Stimulated activated CD4-positive, alpha-beta T cell treated with anti-CD3 and anti-CD28 coated beads, Interleukin-4, amount 100 ng/mL, for 4 hours (primary cell): ENCODE measurements at places on chromosomes 7 and 10.

DNA sequence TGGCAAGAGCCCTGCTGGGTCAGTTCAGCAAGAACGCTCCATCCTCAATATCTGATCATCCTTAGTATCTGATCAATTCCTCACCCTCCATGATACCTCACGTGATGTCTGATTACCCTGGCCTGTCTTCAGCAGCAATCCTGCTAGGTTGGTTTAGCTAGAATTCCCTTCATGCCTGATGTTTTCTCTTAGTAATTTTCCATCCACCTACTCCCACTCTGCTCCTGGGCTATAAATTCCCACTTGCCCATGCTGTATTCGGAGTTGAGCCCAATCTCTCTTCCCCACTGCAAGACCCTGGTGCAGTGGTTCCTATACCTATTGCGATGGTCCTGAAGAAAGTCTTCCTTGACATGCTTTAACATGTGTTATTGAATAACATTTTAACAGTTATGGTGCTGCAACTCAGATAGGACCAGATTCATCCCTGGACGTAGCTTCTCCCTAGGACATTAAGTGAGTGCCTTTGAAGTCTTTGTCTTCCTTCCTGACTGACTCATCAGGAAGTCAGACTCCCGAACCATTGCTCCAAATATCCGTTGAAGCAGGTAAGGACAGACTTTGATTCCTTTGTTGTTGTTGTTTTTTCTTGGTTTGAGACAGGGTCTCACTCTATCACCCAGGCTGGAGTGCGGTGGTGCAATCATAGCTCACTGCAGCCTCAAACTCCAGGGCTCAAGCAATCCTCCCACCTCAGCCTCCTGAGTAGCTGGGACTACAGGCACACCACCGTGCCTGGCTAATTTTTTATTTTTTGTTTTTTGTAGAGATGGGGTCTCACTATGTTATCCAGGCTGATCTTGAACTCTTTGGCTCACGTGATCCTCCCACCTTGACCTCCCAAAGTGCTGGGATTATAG lies 29.4 kb upstream of the CLDN3 start:
- no peak for DNase-seq

DNA sequence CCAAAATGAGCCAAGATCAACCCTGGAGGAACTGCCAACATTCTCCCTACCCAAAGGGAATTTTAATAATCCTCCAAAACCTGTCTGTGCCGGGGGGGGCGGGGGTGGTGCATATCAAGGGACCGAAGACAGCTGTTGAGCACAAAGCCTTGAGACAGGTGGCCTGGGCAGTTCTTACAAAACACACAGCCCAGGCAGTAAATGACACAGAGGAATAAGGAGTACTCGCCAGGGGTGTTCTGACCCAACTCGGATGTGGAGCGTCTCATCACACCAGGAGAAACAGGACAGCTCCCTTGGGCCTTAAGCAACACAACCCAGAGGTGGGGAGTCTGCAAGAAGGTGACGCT lies 35.6 kb downstream of the PLAC9 start:
- no peak for DNase-seq

DNA sequence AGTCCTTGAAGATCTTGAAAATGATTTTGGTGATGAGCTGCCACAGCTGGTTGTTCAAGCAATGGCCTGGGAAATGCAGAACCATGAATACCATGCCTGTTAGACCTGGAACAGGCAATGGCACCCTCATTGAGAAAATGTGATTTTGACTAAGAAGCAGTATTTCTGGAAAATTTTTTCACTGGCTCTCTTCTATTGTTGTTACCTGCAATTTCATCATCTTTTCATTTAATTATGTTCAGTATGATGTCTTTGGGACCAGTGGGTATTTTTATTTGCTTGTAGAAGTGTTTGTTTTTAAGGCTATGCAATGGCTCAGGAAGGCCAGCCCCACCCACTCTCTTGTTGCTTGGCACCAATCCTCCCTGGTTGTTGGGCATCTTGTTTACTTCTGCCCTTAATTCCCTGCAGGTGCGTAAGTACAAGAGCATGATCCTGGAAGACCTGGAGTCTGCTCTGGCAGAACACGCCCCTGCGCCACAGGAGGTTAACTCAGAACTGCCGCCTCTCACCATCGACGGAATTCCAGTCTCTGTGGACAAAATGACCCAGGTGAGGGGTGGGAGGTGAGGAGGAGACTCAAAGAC lies 78.6 kb downstream of the NRF1 start:
- no peak for DNase-seq

DNA sequence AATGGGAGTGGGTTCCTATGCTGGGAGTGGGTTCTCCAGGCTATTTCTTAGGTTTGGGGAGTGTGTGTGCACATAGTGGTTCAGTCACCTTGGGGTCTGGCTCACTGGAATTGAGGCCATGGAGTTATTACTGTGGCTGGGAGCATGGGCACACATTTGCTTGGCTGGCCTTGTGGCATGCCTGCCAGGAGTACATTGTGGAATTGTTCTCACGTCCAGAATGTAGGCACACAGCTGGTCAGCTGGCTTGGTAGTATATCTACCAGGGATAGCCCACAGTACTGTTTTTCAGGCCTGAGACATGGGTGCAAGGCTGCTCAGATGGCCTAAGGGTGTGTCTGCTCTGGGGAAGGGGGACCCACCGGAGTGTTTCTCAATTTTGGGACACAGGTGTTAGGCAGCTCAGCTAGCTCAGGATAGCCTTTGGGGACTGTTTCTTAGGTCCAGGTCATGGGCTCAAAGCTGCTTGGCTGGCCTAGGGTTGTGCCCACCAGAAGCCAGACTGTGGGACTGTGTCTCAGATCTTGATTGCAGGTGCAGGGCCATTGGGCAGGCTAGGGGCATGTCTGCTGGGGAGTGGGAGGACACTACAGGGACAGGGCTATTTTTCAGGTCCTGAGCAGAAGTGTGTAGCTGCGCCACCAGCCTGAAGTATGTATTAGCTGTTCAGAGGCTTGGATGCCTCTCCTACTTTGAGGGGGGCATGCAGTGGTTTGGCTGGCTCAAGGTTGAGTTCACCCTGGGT lies 50.6 kb downstream of the TMEM168 start:
- DNase-seq: no peak

- DNase-seq: no peak
These were observed 34.1 kb upstream of the FOXL3 start for GRCh38 chr7:255721-256361.

GRCh38 chr7:159127691-159128642 lies 16.7 kb downstream of the VIPR2 start:
- DNase-seq: no peak

DNA sequence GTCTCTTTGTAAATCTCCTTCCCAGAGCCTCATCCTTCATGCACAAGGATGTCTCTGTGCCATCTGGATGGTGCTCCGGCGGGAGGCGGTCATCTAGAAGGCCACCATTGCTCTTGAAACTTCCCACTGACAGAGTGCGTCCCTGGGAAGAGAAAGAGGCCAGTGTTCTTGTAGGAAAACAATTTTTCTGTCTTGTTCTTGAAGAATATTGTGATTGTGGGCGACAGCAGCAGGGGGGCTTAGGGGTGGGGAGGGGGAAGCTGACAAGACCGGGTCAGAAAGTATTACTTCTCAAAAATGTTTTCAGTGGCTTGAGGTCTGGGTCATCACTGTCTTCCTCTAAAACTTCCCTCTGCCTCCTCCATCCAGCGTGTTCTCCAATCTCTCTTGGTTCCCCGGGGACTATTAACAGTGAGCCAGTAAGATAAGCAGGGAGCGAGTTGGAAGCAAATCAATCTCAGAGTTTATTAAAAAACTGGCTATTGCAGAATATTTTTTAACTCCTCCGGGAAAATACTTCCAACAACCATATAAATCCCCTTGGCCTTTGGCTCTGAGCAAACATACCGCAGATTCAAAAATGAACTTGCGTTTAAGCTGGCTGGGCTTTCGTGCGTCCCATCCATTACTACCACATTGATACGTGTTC lies 597.8 kb upstream of the MGMT start:
- DNase-seq: no peak

DNA sequence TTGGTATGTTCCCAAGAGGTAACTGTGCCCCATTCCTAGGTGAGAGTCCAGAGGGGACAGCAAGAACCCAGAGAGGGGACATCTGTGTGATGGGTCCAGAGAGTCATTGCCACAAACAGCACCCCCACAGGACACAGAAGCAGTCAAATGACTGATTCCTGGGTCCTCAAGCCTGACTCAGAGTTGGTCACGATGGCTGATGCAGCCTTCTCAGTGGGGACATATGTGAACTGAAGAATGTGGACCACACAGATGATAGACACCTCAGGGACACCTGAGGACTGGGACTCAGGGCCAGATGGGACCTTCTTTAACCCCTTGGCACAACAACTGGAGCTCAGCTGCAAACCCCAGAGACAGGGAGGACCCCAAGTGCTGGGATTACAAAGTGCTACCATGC lies 96.5 kb downstream of the STRA8 start:
- DNase-seq: no peak

GRCh38 chr7:124996778-124997177 lies 67.2 kb upstream of the POT1 start:
- DNase-seq: no peak

GRCh38 chr7:144836545-144836842 lies 641 bp upstream of the TPK1 start:
- no peak for DNase-seq

GRCh38 chr7:106290319-106290718 lies 5.5 kb upstream of the NAMPT start:
- DNase-seq: no peak

- DNase-seq: peak; percentile 7
These were observed 238.5 kb downstream of the PHF14 start for GRCh38 chr7:11212080-11212711.

DNA sequence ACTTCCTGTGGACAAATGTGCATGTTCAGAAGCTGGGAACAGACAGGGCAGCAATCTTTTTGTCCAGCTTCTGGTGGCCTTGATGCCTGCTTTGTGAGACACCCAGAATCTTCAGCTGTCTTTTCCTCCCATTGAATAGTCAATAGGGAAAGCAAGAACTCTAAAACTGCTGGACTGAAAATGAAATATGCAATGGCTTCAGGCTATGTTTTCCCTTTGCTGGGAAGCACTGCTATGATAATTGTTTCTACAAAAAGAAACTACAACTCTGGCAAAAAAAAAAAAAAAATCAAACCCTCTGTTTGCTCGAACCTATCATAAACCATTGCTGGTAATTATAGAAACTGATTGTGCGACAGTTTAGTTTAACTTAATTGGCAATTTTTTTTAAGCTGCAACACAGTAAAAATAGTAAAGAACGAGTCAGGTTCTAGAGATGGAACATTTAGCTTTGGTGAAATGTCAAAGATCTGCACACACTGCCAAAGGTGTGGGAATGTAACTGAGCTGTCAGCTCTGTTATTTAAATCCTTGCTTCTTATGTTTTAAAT lies 79.1 kb upstream of the NEUROD6 start:
- DNase-seq: no peak

DNA sequence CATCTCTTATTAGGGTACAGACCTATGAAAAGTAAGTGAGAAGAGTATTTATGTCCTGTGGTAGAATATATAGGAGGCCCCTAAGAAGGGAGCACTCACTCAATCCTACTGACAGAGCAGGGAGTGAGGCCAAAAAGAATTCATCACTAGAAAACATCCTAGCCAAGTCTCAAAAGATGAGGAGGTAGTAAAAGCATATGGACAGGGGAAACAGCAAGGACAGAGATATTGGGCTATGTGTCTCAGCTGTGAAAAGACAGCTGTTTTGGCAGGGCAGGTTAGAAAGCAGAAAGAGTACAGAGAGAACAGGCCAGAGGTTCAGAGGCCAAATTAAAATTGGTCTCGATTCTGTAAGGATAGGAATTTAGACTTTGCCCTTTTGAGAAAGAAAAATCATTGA lies 548.3 kb upstream of the ANKRD30A start:
- DNase-seq: no peak

DNA sequence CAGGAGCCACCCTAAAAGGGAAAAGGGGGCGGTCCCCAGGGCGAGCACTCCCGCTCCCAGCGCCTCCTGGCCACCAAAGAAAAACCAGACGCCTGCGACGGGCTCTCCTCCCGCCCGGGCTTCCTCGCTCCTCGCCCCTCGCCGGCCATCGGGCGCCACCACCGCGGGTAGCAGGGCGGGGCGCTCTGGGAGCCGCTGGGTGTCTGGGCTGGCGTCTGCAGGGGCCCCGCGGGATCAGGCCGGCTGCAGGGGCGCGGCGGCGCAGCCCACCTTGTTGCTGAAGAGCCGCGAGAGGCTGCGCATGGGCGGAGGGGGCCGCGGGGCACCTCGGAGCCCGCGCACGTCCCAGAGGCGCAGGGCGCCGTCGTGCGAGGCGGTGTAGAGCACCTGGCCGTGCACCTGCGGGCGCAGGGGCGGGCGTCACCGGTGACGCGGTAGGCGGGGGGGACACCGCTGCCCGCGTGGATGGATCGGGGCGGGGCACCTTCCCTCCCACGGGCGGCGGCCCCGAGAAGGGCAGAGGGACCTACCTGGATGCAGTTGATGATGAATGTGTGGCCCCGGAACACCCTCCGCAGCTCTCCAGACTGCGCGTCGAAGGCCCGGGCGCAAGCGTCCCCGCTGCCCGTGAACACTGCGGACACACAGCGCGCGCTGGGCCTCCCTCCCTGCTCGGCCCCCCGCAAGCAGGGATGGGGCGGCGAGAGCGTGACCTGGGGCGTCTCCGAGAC lies 28.3 kb downstream of the WDR86 start:
- peak; percentile 43 for DNase-seq

- DNase-seq: no peak
These were observed 61.1 kb downstream of the CXCL12 start for GRCh38 chr10:44323838-44324237.

DNA sequence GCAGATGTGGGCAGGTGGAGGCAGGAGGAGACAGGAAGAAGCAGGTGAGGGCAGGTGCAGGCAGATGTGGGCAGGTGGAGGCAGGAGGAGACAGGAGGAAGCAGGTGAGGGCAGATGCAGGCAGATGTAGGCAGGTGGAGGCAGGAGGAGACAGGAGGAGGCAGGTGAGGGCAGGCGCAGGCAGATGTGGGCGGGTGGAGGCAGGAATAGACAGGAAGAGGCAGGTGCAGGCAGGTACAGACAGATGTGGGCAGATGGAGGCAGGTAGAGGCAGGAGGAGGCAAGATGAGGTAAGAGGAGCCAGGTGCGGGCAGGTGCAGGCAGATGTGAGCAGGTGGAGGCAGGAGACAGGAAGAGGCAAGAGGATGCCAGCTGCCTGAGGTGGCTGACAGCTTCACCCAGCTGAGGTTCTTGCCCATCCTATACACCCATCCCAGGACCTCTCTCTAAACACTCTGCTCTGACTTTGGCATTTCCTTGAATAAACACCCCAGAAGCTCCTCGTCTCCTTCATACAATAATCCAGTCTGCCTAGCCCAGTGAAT lies 33.0 kb downstream of the PTPRE start:
- DNase-seq: no peak

GRCh38 chr10:32104622-32105509 lies 48.6 kb upstream of the KIF5B start:
- no peak for DNase-seq

DNA sequence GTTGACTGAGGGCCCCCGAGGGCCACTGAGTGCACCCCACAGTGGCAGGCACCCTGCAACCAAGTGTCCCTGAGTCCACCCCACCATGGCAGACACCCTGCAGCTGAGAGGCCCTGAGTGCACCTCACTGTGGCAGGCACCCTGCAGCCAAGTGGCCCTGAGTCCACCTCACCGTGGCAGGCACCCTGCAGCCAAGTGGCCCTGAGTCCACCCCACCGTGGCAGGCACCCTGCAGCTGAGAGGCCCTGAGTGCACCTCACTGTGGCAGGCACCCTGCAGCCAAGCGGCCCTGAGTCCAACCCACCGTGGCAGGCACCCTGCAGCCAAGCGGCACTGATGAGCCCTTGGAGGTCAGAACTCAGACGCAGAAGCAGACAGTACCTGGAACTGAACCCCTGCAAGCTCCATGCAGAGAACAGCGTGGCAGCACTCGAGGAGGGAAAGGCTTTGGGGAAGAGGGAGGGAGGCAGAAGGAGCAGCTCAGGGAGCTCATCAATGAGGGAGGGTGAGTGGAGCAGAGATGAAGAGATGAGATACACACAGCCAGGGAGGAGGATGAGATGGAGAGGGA lies 156.5 kb downstream of the WDR37 start:
- DNase-seq: no peak
